ENCODE measurements at places on chromosomes 4 and X.

DNA sequence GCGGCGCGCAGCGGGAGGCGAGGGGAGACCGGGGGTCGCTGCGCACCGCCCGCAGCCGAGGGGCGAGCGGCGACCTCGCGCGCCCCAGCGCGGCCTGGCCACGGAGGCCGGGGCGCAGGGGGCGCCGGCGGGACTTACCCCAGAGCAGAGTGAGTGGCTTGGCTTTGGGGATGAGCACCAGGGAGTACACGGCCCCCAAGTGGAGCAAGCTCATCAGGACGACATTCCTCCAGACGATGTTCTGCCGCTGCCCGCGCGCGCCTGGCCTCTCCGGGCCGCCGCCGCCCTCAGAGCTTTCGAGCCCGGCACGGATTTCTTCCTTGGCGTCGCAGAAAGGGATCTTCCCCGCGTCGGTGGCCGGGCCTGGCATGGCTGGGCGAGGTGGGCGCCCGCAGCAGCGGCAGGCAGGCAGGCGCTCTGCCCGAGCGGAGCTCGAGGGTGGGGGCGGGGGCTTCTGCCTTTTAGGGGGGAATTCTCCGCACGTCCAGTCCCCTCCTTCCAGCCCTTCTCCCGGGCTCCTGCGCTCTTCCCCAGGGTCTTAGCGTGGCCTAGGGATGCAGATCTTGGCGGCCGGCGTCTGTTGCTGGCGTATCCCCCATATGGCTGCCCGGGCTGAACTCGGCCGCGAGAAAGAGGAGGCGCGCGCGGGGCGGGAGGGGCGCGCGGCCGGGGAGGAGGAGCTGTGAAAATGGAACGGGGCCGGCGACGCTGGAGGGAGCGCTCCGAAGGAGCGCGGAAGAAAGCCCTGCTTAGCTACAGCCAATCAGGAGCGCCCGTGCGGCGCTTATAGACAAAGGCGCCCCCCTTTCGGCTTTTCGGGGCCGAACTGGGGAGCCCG is at the start of gene SCD5:
Gene SCD5 (minus strand): TSS at position 629 of the 838 bp plus-strand sequence. CDS start 259 bp downstream, at position 370.
- DNase-seq = peak; percentile 85

GRCh38 chr4:37908488-37909331 is 17.8 kb downstream of the TBC1D1 start:
- peak; percentile 33 for DNase-seq

GRCh38 chr4:56320293-56320692 is 67.0 kb downstream of the AASDH start:
- DNase-seq = no peak

DNA sequence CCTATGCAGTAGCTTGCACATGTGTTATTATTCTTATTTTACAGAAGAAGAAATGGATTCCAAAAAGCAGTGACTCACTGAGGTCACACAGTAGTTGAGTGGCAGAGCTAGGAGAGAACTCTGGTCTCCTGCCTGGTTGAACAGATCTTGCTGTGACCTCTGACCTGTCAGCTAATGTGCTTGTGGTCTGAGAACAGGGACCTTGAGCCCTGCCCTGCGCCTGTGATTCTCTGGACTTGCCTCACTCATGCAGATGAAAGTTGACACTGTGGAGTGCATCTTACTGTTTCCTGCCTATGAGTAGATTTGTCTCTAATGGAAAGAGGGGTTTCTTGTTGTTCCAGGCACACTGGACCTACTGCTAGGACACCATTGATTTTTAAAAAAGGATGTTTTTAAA is 32.3 kb downstream of the ETNPPL start:
- no peak for DNase-seq

- DNase-seq = no peak
Measured at GRCh38 chr4:79199743-79200142, 126.1 kb downstream of the NAA11 start.

DNA sequence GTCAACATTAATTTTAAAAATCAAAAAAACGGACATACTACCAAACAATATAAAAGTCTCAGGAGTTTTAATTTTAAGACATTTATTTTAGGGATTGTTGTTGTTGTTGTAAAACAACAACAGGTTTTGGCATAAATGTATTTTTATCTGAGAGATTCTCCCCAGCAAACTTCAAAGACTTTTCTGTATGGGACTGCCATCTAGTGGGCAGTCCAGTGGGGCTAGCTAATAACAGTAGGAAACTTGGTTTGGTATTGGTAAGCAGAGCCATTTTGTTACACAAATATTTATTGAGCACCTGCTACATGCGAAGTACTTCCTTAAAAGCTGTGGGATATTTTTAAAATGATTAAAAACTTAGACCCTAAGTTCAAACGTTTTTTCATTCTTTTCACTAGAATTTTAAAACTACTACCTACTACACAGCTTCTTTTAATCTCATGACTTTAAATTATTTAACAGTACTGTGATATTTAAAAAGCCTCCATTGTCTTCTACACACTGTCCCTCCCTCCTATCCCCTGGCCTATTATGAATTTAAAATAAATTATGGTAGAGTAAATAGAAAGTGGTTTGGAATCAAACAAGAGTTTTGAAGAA is 1028.4 kb upstream of the INTU start:
- DNase-seq = peak; percentile 31

GRCh38 chr4:98518559-98519267 is 139.7 kb downstream of the TSPAN5 start:
- no peak for DNase-seq

- peak; percentile 87 for DNase-seq
Measured at GRCh38 chrX:118495958-118496762, 545 bp downstream of the DOCK11 start.

- DNase-seq = no peak
Measured at GRCh38 chrX:11588097-11588496, 77.6 kb downstream of the ARHGAP6 start.

- DNase-seq = no peak
Measured at GRCh38 chr4:7585768-7586167, 151.0 kb upstream of the PSAPL1 start.

DNA sequence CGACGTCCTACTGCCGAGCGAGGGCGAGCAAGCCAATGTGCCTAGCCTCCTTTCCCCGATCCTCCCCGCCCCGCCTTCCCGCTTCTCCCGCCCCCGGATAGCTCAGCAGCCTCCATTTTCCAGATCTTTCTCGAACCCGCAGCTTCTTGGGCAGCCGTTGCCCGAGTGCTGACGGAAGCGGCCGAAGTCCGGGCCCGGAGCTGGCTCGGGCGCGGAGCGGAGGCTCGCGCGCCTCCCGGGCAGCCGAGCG is 172 bp upstream of the HSPA4L start:
- DNase-seq = peak; percentile 96

DNA sequence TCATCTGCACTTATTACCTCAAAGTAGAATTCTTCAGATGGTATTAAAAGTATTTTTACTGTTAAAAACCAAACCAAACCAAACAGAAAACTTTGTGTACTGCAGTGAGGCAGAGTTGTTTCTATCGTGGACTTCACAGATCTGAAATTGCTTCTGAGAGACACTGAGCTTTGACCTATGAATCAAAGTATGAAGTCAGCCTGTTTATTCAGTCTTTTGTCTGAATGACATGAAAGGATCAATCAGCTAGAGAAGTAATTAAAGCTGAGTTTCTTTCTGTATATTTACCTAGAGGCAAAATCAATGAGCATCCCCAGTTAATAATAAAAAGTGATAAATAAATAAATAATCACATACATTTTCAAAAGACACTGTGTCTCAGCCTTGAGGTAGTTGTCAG is 2121.0 kb downstream of the PCDH7 start:
- DNase-seq = no peak

GRCh38 chr4:186445040-186445439 is 110.3 kb downstream of the MTNR1A start:
- no peak for DNase-seq

DNA sequence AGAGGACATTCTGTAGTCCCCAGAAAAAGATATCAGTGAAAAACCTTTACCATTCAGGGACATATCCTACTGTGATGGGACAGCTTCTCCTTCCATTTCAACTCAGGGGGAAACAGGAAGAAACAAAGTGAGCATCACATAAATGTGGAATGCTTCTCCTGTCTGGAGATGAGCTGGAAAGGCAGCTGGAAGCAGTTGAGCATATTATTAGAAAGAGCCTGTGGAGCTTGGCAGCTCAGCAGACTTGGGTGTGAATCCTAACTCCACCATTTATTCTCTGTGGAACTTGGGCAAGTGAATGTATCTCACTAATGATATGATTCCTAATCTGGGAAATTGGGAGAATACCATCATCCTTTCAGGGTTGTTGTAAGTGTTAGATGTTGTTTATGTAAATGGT is 232.1 kb upstream of the F9 start:
- no peak for DNase-seq

- DNase-seq = no peak
Measured at GRCh38 chr4:100736641-100737451, 219.0 kb upstream of the EMCN start.

GRCh38 chr4:11900359-11900758 is 471.7 kb upstream of the HS3ST1 start:
- DNase-seq = no peak

DNA sequence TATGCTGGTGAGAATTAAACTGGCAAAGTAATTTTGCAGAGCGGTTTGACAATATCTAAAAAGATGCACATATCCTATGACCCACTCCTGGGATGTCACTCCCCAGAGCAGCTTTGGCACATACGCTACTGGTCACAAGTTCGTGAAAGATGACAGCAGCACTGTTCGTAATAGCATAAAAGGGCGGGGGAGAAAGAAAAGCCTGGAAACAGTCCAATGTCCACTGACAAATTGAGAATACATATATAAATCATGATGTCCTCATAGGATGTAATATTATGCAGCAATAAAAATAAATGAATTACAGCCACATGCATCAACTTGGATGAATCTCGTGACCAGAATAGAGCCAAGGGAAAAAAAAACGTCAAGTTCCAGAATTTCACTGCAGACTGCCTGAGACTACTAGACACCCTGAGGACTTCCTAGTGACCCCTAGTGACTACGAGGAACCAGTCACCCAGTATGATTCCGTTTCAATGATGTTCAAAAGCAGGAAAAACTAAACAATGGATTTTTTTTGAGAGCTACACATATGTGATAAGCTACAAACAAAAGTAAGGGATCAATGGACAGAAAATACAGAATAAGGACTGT is 1.8 kb downstream of the PCSK1N start:
- no peak for DNase-seq

GRCh38 chrX:74451450-74452198 is 30.3 kb downstream of the SLC16A2 start:
- DNase-seq = no peak

DNA sequence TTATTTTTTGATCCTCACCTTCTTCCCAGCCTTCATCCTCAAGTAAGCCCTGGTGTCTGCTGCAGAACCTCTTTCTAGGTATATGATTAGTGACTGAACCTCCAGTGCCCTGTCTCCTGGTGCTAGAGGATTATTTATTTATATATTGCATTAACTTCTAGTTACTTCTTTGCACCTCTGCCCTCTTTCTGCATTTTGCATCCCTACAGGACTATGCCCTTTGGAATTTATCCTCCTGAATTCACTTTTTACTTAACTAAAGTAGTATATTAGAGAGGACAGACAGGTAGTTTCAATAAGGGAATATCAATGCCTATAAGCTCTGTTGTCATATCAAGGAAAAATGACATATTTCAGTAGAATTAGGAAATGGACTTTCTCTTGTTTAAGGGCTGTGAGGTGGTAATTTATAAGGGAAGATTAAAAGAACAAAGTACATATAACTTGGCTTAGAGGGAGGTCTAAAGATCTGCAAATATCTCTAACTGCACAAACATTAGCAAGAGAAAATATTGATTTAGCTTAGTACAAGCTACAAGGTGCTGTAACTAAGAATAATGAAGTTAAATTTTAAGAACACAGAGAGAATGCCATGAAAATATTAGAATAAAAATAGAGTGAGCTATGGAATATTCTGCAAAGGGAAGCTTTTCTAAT is 181.7 kb downstream of the TEX13A start:
- DNase-seq = no peak

DNA sequence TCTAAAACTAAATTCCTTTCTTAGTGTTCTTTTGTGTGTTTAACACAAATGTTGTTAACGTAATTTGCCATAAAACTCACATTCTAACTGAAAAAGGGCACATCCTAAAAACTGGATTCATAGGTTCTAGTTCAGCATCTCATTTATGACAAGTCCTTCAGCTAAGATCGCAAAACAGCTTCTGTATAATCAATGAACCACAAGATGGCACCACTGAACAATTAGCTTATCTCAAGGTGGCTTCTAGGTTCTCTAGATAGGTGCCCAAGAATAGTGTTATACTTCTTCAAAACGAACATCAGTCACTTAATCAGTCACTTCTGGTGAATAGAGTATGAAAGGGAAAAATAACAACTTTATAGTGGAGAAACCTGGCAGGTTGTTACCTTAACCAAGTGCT is 54.3 kb downstream of the NRK start:
- DNase-seq = no peak

- DNase-seq = no peak
Measured at GRCh38 chr4:70651864-70652506, 14.3 kb downstream of the JCHAIN start.

GRCh38 chr4:78784236-78784865 is 8.2 kb downstream of the BMP2K start:
- DNase-seq = no peak

DNA sequence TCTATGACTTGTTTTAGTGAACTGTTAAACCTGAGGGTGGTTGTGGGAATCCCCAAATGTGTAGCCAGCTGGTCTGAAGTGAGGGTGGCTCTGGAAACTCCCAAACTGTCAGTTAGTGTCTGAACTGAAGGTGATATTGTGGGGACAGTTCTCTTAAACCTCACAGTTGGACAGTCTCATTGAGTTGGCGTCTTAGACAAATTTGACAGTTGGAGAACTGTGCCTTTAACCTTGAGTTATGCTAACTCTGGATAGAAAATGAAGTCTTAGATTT is 20.7 kb upstream of the CTSO start:
- no peak for DNase-seq

DNA sequence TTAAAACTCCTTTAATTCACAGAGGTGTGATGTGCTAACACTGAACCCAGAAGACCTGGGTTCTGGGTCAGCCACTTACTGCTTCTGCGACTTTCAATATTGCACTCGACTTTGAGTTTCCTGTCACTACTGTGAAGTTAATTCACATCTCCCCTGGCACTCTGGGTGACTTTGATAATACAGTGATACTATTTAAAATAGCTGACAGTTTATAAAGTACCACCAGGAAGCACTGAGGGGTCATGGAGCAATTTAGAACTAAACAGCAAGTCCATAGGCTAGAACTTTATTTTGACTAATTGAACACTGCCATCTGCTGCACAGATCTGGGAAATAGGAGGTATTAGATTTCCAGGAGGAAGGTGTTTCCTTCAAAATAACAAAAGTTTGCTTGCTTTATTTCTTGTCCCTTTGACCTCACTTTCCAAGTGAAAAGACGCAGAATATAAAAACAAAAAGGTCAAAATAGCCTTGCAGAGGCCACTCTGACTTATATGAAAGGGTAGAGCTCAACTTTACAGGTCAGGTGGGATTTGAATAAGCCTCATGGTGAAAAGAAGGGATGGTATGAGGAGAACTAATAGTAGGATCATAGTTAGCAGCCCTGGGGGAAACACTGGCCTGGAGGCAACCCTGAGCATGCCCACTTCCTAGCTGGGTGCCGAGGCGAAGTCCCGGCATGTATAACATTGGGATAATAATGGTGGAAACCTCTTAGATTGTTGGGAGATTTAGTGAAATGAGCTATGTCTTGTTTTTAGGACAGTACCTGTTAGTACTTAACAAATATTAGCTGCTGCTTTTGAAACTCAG is 53.4 kb downstream of the ZNF518B start:
- DNase-seq = peak; percentile 76

GRCh38 chr4:105014635-105015034 is 132.0 kb upstream of the TET2 start:
- no peak for DNase-seq

Data from kidney (tissue), 22 donors.